ENCODE measurements at places on chromosomes 5 and 9.

- peak; percentile 82 for DNase-seq
Observed at GRCh38 chr5:132962429-132963021, 909 bp downstream of the AFF4 start.

DNA sequence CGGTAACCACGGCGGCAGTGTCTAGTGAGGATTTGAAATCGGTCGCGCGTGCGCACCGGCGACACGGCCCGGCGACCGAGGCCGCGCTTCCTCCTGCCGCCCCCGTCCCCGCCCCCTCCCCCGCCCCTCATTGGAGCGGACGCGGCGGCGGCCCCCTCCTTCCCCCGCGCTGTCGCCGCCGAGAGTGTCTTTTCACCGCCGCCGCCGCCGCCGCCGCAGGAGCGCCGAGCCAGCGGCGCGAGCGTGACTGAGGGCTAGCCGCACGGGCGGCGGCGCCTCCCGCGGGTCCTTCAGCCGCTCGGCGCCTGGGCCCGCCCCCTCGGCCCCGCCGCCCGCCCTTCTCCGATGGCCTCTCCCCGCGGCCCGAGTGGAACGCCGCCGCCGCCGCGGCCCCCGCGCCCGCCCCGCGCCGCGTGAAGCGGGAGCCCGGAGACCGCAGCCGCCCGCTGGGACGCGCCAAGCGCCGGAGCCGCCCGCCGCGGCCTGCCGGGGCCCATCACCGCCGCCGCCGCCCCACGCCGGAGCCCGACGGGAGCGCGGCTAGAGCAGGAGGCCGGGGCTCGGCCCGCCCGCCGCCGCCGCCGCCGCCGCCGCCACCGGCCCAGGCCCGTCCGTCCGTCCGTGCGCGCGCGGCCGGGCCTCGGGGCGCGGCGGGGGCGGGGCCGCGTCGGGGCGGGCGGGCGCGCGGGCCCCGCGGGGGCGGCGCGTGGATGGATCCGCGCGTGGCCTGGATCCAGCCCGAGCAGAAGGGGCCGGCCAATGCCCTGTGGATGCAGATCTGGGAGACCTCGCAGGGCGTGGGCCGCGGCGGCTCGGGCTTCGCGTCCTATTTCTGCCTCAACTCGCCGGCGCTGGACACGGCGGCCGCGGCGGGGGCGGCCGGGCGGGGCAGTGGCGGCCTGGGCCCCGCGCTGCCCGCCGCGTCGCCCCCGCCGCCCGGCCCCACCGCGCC is at the start of gene TENT4A:
TSS of gene TENT4A (plus strand) at position 159 of the 952 bp plus-strand sequence. CDS start at position 711, 552 bp downstream.
- no peak for DNase-seq

DNA sequence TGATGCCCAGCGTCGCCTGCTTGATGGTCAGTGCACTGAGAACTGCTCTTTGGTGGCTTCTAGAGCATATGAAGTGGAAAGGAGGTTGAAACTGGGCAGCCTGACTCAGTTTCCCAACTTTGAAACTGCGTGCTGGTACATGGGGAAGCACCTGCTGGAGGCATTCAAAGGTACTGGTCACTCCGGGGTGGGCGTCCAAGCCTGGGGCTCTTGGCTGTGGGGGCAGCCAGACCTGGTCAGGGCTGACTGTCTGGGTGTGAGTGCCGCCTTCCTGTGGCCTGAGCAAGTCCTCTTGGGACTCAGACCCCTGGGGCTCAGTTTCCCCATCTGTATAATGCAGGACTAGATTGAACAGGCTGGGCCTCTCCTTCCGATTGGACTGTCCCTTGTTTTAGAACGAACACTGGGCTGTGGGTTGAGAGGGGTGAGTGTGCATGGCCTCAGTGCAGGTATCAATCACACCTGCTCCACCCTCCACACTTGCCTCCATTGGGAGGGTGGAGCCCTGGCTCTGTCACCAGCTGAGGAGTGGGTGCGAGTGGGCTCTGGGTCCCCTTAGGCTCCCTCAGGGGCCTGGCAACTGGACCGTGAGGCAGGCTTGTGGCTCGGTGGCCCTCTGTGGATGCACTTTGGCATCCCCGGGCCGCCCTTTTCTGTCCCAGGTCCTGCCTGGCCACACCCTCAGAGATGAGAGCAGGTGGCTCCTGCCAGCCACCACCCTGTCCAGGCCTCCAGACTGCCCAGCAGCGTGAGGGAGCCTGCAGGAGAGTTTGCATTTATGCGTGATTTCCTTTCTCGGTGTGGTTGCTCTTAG is 80.2 kb downstream of the PHF2 start:
- no peak for DNase-seq

DNA sequence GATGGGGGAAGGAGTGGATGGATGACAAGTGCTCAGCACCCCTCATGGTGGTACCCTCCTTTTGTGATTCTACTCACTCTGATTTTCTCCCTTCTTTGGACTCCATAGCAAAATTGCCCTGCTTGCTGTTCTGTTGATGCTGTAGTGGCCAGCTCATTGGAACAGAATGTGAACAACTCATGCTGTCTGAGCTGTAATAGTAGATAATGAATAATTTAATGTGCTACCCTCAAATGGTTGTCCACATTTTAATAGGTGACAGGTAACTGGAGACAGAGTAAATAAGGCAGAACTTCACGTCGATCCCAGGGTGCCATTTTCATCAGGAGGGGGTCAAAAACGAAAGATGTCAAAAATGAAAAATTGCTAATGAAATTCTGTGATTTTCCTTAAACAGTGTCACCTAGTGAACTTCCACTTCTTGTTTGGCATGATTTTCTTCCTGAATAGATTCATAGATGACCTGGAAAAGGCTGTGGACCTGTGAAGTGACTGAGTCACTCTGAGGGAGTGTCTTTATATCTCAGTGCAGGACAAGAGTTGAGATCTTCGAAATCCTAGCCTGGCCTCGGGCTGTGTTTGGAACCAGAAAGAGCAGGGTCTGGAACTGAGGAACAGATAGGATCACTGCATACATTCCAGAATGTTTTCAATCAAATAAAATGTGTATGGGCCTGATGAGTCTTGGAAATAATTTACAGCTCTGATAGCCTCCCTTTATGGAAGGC is 270.2 kb downstream of the PSAT1 start:
- DNase-seq = peak; percentile 73

DNA sequence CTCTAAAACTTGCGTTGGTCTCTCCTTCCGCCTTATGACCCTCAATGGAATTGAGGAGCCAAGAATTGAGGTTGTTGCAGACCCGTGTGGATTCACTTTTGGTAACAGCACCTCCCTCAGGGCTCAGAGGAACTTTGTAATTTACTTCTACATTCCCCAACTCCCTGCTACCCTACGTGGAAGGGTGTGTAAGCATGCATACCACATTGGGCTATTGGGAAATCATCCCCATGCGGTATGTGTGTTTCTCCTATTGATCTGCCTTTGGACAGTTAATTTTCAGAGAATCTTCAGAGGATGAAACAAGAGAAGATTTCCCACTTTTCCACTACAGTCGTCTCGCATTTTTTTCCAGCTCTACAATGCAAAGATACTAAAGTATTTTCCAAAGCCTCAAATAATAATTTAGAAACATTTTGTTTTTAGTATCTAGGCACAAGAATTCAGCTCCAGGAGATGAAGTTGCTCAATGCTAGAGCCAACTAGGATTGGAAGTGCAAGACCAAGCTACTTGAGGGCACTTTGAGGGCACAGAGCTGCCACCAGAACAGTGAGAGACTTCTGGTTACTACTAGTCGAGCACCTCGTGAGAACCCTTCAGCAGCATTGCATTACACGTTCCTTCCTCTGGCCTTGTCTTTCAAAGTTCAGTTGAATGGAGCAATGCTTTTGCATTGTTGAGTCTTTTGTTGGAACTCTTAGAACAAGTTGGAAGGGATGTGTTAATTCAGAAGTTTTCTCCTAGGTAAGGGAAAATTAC is 3.4 kb downstream of the C1QTNF3 start:
- DNase-seq = no peak

DNA sequence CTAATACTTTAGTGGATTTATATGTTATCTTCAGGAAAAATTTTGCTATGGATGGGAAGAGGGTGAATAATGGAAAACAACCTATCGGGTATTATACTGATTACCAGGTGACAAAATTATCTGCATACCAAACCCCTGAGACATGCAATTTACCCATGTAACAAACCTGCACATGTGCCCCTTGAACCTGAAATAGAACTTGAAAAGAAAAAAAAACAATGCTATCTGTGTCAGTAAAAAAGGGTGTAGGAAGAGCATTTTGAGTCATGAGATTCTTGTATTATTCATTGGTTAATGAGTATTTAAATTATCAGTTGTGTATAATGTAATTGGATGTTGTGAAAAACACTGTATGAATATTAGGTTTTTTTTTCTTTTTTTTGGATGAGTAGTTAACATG is 75.4 kb downstream of the PRR16 start:
- no peak for DNase-seq

- DNase-seq = peak; percentile 37
Observed at GRCh38 chr5:176596689-176597416, 13.1 kb downstream of the GPRIN1 start.

DNA sequence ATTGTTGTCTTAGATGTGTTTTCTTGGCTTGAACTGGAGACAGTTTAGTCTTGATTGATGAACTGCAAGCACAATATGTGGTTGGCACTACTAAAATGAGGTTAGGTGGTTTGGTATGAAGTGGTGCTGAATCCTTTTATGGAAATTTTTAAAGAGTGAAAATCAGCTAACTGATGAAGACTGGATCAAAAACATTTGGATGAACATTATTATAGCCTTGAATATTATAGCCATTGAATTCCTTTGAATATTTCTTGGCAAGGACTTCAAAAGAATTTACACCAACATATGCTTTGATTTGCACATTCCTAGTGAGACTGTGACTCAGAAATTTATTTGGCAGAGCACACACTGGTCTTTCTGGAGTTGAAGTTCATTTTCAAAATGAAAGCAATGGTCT is 318.3 kb downstream of the CHSY3 start:
- DNase-seq = peak; percentile 80
